Stimulated activated naive CD8-positive, alpha-beta T cell treated with anti-CD3 and anti-CD28 coated beads, Interleukin-15, Interleukin-2, amounts not matched to agents 100 U/mL and 50 U/mL, for 24 hours (primary cell): ENCODE measurements at places on chromosomes 1 and 21.

DNA sequence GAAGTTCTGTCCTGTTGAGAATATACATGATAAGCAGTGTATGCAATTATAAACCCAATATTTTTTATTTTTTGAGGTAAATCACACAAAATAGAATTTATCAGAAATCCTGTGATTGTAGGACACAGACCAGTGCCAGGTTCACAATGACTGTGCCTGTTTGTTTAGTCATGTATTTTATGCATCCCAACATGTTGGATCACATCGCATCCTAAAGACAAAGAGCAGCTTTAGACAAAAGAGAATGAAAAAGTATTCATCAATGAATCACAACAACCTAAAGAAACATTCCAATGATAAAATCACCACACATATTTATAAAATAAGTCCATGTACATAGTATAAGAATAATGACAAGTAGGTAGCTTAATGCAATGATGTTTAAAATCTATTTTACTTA is 53.2 kb upstream of the LRRC8D start:
- no peak for DNase-seq

- DNase-seq = no peak
These were observed 33.2 kb upstream of the ENO1 start for GRCh38 chr1:8911416-8912309.

DNA sequence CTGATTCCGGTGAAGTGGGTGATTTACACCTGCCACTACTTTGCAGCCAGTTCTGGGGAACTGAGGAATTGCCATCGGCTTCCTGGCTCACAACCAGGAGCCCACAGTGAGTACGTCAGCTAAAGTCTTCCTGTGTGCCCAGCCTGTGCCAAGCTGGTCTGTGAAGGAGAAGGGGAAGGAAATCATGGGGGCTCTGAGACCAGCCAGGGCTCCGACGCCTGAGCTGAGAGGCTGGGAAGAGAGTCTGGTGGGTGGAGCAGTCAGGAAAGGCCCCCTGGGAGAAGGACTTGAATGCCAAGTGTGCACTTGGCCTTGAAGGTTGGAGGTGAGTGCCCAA is 1.2 kb downstream of the LURAP1 start:
- DNase-seq = no peak

GRCh38 chr1:154607106-154607608 is 829 bp downstream of the ADAR start:
- DNase-seq = no peak
